ENCODE measurements at places on chromosomes 2 and 18. TPM values are rescaled to one million over a fixed set of nuclear protein-coding genes. Genes with fewer than 3 reads are reported as not detected.
A peak's percentile ranks its signal among the peaks of the same experiment; 100 is the strongest.

DNA sequence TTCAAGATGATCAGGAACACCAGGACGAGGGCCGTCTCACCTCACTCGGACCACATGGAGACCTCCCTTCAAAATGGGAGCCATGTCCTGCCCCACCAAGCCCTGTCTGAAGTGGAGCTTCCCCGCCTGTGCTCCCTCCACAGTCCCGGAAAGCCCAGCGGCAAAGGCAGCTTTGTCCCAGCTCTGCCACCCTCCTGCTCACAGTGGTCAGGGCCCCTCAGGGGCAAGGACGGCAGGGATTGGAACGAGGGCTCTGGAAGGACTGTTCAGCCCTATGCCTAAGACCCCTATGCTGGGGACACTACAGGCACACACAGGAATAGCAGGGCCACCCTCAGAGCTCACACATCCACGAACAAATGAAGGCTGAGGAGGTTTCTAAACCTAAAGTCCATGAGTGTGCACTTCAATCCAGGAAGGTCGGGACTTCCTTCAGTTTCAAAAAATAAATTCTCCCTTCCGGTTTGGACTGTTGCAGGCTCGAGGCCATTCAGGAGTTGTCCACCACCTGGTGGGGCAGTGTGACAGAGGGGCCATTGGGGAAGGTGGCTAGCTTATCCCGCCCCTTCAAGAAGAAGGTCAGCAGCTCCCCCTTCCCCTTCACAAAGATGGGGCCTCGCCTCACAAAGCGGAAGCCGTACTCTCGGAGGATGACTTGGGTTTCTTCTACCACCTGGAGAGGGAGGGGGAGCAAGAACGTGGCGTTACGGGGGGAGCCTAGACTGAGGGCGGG lies 26.4 kb downstream of the CENPO start:
- H3K27me3 ChIP-seq: no peaks in the 10 kb centered on the region
- no peak overlapping the region for H3K27ac ChIP-seq
- H3K36me3 ChIP-seq: peaks cover 53% of the 10 kb centered on the region
- DNase-seq: no peak
- no peak overlapping the region for H3K4me3 ChIP-seq

DNA sequence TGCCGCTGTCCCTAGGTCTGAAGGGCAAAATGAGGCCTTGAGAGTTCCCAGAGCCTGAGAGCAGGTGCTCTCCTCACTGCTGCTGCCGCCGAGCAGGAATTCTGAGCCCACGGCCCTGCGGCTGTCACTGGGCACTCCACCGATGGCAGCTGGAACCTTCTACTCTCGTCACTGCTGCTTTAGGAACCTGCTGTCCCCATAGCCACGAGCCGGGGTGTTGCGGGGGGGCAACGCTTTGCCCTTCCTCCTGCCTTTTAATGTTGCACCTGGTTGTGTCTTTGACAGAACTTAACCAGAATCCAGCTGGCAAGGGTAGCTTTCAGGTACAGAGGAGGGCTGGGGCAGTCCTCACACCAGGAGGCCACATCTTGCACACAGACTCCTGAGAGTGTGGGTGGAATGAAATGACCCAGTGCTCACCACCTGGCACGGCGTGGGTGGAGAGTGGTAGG lies 32.3 kb downstream of the NCK2 start:
- peak overlapping the region; percentile 55 for H3K4me3 ChIP-seq
- no peak for DNase-seq
- peak overlapping the region; percentile 81 for H3K27ac ChIP-seq

GRCh38 chr2:96884299-96885094 lies 14.6 kb upstream of the SEMA4C start:
- H3K36me3 ChIP-seq: no peaks in the 10 kb centered on the region
- no peak for DNase-seq
- H3K27ac ChIP-seq: no peak overlapping the region
- H3K4me3 ChIP-seq: no peak overlapping the region
- peaks cover 5% of the 10 kb centered on the region for H3K4me1 ChIP-seq

- H3K27me3 ChIP-seq: peaks cover 2% of the 10 kb centered on the region
- DNase-seq: no peak
- H3K4me1 ChIP-seq: no peaks in the 10 kb centered on the region
- no peaks in the 10 kb centered on the region for H3K36me3 ChIP-seq
- no peak overlapping the region for H3K4me3 ChIP-seq
Observed at GRCh38 chr2:167729911-167730310, 517.5 kb downstream of the STK39 start.

SEPTIN10 gene
- total RNA-seq: 0.13 TPM

DNA sequence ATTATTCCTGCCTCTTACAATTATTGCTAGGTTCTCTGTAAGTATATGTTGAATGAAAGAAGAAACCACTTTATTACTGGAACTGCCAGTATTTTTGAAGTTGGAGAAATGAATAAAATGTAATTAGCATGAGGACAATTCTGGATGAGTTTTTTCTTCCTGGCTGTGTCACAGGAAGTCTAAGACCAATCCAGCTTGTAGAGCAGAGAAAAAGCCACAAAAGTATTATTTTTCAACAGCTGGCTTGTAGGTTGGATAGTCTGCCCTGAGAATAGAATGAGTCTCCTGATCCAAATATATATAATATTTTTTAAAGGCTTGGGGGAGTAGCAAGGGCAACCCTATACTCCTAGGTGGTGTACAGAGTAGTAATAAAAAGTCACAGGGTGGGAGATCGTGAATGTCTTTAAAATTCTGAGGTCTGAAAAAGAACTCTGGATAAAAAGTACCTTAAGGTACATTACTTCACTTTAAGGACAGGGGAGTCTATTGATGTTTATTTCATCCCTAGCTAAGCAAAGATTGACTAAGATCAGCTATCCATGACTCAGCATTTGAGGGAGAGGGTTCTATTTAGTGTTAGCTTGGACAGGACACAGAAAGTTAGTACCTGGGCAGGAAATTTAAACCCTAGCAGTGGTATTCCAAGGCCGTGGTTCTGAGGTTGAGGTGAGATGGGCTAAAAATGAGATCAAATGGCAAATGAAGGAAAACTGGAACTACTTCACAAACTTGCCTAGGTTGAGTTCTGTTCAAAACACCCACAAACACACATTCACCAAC lies 31.7 kb downstream of the SLC40A1 start:
- H3K36me3 ChIP-seq: no peaks in the 10 kb centered on the region
- no peaks in the 10 kb centered on the region for H3K27me3 ChIP-seq
- no peaks in the 10 kb centered on the region for H3K4me1 ChIP-seq
- H3K4me3 ChIP-seq: no peak overlapping the region

DNA sequence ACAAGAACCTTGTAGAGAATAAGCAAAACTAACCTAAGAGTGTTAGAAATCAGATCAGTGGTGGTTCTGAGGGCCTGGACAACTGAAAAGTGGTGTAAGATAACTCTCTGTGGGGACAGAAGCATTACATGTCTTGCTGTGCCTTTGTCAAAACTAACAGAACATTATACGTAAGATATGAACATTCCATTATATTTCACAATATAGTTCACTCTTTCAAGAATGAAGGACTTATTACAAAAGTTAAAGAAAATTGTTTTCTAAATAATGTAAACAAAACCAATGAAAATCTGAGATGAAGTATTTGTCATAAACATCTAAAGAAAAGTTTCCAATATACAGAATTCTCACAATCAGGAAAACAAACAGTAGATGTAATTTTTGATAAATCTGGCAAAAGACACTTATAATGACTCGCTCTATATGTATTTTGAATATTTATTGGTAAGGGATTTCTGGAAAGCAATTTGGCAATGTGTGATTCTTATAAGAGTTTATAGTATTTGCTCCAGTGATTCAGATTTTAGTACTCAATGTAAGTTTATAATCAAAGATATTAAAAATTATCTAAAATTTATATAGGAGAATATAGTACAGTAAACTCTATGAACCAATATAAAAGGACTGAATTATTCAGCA lies 258.4 kb downstream of the CD226 start:
- no peak for DNase-seq
- no peaks in the 10 kb centered on the region for H3K36me3 ChIP-seq
- peaks cover 9% of the 10 kb centered on the region for H3K27me3 ChIP-seq
- no peaks in the 10 kb centered on the region for H3K4me1 ChIP-seq

DNA sequence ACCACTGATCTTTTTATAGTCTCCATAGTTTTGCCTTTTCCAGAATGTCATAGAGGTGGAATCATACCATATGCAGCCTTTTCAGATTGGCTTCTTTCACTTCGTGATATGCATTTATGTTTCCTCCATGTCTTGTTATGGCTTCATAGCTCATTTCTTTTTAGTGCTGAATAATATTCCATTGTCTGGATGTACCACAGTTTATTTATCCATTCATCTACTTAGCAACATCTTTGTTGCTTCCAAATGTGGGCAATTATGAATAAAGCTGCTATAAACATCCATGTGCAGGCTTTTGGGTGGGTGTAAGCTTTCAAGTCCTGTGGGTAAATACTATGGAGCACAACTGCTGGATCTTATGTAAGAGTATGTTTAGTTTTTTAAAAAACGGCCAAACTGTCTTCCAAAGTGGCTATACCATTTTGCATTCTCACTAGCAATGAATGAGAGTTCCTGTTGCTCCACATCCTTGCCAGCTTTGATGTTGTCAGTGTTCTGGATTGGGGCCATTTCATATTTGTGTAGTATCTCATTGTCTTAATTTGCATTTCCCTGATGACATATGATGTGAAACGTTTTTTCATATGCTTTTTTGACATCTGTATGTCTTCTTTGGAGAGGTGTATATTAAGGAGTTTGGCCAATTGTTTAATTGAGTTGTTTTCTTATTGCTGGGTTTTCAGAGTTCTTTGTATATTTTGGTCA lies 20.6 kb downstream of the STPG4 start:
- H3K4me3 ChIP-seq: no peak overlapping the region
- H3K27ac ChIP-seq: no peak overlapping the region
- peaks cover 3% of the 10 kb centered on the region for H3K27me3 ChIP-seq
- DNase-seq: no peak
- no peaks in the 10 kb centered on the region for H3K4me1 ChIP-seq
- peaks cover 3% of the 10 kb centered on the region for H3K36me3 ChIP-seq
